ENCODE measurements at places on chromosomes 16 and 17.
A peak's percentile ranks its signal among the peaks of the same experiment; 100 is the strongest.

DNA sequence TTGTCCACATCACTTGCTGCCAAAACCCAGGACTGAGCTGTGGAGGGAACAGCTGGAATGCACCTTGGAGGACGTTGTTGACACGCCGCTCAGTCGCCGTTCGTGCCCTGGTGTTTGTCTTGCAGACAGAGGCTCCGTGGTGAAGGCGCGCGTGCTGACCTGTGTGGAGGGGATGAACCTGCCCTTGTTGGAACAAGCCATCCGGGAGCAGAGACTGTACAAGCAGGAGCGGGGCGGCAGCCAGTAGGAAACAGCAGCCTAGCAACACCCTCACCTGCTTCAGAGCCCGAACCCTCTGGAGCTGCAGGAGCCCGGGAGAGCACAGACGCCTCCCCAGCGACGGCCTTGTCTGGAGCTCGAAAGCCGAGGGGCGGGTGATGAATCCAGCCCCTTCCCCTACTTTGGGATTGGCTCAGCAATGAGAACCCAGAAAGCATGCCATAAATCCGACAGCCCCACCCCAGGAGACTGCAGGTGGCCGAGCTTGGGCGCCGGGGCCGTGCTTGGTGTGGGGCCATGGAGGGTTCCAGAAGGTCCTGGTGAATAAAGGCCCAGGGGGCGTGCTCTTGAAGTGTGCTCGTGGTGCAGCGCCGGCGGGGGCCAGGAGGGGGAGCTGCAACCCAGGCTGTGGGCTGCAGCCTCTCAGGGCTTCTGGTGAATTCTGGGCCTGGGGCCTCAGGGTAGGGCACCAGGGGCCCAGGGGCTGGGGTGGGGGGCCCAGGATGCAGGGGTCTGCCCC is 470 bp upstream of the CDK3 start:
- DNase-seq: no peak

- DNase-seq: no peak
Measured at GRCh38 chr16:72793716-72794115, 254.2 kb downstream of the ZFHX3 start.

DNA sequence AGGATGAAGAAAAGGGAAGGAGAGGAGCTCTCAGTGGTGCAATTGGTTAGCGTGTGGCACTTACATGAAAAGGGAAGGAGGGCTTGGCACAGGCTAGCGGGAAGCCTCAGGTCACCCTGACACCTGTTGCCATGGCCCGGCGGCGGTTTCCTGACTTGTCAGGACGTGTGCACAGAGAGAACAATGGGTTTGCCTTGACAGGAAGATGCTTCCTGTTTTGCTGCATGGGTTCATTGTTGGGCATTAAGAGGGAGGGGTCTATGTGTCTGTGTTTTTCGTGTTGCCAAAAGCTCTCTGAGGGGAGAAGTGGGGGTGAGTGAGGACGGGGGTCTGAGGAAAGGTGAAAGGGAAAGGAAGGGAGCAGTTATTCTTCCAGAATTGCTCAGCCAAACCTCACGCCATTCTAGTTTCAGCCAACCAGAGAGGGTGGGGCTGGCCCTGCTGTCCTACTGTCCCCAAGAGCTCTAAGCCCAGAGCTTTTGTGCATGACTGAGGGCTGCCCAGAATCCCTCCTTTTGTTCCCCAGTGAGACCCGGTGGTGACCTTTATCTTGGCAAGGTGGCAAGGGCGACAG is 17.1 kb upstream of the CCR7 start:
- DNase-seq: no peak

- DNase-seq: no peak
Measured at GRCh38 chr16:86997058-86997457, 320.1 kb downstream of the C16orf95 start.

DNA sequence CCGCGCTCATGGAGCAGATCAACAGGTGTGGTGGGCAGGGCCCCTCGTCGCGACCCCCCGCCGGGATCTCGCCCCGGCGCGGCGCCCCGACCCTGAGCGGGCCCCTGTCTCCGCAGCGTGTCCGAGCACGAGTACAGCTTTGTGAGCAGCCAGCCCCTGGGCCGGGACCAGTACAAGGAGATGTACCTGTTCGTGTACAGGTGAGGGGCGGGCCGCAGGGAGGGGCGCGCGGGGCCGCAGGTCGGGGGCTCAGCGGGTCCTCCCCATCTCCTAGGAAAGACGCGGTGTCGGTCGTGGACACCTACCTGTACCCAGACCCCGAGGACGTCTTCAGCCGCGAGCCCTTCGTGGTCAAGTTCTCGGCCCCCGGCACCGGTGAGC is 848 bp downstream of the DNASE1L2 start:
- no peak for DNase-seq

GRCh38 chr16:1099189-1100083 is 3.4 kb upstream of the C1QTNF8 start:
- no peak for DNase-seq

DNA sequence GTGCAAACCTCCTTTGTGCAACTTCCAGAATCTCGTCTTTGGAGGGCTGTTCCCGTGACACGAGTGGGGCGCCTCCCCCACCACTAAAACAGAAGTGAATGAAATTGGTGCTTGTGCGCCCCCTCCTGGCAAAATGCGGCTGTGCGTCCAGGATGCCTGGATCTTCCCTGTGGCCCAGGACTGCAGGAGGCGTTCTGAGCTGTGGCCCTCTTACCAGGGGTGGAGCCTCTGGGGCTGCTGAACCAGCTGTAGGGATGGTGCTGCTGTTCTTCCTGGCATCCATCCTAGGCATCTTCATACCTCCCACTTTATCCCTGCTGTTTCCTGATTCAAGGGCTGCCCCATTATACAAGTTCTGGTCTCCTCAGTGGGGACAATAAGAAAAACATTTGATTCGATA is 18.5 kb upstream of the NAGLU start:
- DNase-seq: peak; percentile 84

DNA sequence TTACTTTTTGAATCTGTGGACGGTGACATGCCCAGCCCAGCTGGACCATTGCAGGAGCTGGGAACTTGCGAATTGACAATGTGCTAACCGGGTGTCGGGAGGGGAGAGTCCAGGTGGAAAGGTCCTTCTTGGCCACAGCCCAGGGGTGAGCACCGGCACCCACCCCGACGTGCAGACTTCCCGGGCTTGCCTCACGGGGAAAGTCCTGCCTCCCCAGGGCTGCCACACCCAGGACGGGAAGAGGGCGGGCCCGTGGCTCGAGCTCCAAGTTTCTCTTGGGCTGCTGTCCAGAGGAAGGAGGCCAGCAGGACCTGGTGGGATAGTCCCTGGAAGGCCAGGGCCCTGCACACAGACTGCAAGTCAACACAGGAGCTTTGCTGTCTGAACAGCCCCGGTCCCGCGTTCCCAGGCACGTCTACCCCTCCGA is 17.7 kb downstream of the CARD14 start:
- DNase-seq: no peak

GRCh38 chr17:77331301-77331864 is 190.6 kb downstream of the SEC14L1 start:
- peak; percentile 65 for DNase-seq

- DNase-seq: no peak
Measured at GRCh38 chr17:43578699-43579565, 32.8 kb upstream of the ETV4 start.

DNA sequence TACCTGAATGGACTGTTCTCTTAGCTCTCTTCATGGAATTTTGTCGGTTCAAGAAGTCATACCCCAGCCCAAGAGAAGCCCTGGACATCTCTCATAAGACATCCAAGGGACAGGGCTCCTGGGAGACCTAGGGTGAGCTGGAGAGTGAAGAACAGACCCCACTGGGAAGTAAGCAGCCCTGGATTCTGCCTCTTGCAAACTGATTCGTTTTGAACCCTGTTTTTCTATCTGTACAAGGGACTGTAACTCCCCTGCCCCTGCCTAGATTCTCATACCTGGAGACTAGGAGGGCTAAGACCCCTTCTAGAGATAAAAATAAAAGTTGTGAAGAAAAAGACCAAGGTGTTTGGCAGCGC is 449 bp downstream of the CCL3L1 start:
- no peak for DNase-seq

DNA sequence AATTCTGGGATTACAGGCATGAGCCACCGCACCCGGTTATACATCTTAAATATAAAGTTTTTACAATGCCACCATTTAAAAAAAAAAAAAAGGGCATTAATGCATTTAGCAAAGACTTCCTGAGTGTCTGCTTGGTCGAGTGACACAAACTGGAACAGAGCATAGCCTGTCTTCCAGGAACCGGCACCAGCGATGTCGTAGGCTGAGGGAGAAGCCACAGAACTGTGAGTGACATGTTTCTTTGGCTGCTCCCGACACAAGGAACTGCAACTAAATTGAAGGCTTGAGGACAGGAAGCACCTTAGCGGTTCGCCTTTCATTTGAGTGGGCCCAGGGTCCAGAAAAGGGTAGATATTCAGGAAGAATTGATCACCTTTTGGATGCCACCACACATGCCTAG is 717.8 kb downstream of the MAF start:
- DNase-seq: no peak

GRCh38 chr16:18062713-18063112 is 273.8 kb downstream of the NPIPA8 start:
- DNase-seq: no peak

- DNase-seq: peak; percentile 31
Measured at GRCh38 chr17:1617620-1618174, 10.9 kb downstream of the SLC43A2 start.

DNA sequence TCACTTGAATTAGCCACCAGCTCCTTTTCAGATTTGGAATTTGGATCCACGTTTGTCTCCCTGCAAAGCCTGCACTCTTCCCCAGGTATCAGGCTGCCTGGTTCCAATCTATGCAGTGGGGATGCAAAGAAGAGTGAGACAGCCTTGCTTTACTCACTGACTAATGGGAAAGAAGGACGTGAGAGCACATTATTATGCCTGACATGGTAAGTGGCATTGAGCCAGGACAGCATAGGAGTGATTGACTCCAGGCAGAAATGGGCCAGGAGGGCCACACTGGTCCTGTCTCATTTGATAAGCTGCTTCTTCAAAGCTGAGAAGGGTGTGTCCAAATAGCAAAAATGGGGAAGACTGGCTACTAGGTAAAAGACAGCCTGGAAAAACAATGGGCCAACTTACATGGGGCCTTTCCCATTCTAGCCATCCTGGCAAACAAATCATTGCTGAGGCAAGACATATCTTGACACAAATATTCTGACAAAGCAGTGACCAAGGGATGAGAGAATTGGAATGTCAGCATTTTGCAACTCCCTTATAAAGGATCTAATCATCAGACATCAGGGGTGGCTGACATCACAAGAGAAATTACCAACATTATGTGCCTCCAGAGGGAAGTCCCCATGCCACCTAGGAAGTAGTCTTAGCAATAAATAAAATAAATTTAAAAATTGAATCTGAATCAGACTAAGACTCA is 38.6 kb downstream of the CDH11 start:
- DNase-seq: no peak

GRCh38 chr16:64846966-64847365 is 274.9 kb downstream of the CDH11 start:
- DNase-seq: no peak

DNA sequence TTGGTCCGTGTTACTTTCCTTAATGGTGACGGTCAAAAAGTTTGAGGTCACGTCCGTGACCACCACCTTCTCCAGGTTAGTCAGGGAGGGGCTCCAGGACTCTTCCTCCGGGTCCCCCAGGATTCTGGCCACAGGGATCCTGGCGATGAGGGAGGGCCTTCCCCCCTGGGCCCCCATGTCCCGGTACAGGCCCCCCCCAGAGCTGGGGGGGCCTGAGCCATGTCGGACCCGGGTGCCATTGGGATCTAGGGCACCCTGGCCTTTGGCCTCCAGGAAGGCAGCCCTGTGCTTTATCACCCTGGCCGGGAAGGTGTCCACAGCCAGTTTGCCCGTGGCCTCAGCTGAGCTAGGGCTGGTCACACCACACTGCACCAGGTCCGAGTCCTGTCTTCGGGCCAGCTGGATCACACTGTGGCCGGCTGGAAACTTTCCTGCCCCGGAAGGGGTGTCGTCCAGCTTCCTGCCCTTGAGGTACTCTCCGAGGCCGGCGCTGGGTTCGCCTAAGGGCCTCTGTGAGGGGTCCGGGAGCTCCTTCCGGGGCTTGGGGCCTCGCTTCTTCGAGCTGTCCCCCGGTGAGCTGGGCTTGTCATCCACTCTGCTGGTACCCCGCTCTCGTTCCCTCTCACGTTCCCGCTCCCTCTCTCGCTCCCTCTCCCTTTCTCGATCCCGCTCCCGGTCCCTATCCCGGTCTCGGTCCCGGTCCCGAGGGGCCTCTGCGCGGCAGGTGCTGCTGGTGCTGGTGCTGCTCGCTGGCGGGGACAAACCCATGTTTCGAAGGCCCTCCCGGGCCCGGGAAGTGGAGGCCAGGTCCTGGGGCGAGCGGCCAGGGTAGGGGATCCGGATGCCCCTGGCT is 2.0 kb downstream of the CBX8 start:
- no peak for DNase-seq

DNA sequence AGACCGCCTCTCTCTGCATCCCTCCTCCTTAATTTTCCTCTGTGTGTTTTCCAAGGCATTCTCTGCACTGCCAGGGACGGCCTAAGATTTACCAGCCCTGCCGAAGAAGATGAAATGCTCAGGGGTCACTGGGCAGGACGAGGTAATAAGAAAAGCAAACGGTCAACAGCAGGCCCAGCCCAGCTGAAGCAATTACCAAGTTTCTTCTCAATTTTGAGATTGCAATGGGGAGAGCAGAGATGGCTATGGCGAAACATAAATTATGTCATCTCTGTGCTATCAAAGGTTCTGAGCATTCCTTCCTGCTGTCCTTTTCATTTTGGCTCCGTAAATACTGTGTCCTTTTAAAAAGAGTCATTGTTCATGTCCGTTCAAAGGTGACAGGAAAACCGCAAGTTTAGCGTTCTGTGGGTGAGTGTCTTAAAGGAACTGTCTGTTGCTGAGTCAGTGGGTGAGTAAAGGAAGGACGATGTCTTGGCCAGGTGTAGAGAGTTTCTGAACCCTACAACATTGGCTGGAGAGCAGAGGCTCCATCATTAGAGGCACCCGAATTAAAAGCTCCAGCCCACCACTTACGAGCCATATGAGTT is 753.9 kb upstream of the EEF2KMT start:
- no peak for DNase-seq

- no peak for DNase-seq
Measured at GRCh38 chr16:2295056-2295798, 27.3 kb upstream of the RNPS1 start.

- no peak for DNase-seq
Measured at GRCh38 chr17:81993729-81994592, 16.5 kb downstream of the ASPSCR1 start.

DNA sequence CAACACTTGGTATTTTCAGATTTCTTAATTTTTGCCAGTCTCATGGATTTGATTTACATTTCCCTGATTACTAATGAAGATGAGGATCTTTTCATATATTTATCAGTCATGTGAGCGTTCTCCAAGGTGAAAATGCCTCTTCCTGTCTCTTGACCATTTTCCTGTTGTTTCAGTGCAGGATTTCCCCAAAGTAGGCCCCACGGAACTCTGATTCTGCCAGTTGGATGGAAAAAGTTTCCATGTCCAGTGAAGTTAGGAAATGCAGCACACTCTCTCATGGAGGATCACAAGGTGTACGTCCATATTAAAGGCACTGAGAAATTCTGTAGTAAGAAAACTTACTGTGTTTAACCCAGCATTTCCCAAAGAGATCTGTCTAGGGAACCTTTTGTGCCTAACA is 16.5 kb upstream of the LIMD2 start:
- DNase-seq: no peak

Data from fibroblast of skin of left quadriceps (primary cell).